Stimulated activated naive CD4-positive, alpha-beta T cell (primary cell): ENCODE measurements at places on chromosomes 7 and 10.
A peak's percentile ranks its signal among the peaks of the same experiment; 100 is the strongest.

DNA sequence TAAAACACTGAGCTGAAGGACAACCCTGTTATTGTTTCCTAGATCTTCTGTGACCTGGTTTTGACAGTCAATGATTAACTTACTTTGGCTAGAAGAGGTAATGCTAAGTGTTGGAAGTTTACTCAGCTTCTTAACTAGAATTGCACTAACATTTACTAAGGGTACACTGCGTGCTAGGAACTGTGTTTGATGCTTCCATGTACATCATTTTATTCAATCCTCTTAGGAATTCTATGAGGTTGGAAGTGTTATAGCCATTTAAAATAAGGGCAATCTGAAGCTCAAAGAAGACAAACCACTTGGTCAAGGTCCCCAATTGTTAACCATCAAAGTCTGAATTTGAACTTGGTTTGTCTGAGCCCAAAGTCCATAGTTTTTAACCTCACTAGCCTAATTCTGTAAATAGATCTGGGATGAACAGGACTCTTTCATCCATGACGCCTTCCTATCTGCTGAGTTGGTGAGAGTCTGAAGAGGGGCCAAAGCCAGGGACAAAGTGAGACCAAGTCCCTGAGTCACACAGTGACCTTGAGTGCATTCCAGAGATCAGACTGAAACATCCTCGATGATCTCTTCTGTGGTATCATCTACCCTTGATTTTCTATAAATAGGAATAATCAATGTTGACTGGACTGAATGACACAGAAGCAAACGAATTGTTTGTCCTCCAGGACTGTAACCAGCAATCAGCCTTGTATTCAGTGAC, 29.2 kb upstream of the ZNRF2 start:
- no peak for DNase-seq

DNA sequence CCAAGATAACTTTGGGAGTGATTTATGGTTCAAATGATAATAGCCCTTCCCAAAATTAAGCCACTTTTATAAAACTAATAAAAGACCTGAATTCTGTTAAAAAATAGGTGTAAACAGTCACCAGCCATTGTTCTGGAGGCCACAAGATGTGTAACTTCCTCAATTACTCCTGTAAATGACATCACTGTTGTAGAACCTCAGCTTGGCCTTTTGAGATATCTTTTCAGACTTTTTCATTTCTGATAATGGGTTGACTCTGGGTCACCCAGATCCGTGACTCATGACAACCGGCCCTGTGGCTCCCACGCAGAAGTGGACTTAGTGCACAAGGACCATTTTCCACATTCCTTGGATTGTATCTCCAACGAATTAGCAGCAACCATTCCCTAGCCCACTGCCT, 106.6 kb downstream of the DKK1 start:
- DNase-seq = no peak

- no peak for DNase-seq
Measured at GRCh38 chr7:153422291-153423209, 629.6 kb upstream of the DPP6 start.

DNA sequence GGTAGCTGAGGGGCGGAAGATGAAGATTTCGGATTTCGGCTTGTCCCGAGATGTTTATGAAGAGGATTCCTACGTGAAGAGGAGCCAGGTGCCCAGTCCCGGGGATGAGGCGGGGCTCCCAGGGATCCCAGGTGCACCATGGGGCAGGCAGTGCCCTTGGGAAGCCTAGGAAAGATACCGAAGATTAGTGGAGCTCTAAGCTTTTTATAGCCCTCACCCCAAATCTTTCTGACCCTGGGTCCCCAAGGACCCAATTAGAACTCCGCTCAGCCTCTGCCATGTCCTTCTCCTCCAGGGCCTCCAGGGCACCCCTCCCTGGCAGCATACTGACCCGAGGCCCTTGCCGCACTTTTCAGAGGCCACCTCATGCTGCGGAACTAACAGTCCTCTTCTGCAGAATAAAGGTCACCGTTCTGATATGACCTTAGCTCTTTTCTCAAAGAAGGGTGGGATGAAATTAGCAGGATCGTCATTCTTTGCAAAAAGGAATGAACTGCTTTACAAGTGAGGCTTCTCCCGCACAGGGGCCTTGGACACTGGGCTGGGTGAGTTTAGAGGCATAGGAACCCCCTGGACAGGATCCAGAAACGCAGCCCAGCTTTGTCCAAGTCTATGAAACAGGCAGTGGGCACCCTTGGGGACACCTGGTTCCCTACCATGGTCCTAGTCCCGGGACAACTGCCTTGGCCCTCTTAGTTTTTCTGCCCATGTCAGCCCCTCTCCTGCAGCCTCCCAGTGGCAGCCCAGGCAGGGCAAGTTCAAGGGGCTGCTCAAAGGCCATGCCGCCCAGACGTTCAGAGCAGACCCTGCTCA, 17.9 kb upstream of the CSGALNACT2 start:
- DNase-seq = no peak

- DNase-seq = no peak
Measured at GRCh38 chr7:22185559-22185958, 171.4 kb downstream of the RAPGEF5 start.

GRCh38 chr10:47260505-47261111, 39.4 kb upstream of the GDF10 start:
- no peak for DNase-seq

GRCh38 chr10:63720072-63720537, 198.9 kb downstream of the REEP3 start:
- peak; percentile 43 for DNase-seq

DNA sequence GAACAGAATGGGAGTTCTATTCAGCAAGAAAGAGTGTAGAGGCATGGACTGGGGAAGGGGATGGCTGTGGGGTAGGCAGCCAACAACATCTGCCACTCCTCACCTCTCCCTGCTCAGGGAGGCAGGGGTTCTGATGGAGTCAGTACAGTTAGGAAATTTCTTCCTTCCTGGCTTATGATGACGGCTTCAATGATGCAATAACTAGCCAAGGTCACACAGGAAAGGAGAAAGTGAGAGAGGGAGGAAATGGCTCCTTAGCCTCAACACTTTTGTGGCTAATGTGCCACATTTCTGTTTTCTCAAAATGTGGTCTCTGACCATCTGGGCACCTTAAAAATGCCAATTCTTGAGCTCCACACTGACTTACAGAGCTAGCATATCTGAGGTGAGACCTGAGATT, 79.3 kb upstream of the PDZD8 start:
- DNase-seq = no peak

DNA sequence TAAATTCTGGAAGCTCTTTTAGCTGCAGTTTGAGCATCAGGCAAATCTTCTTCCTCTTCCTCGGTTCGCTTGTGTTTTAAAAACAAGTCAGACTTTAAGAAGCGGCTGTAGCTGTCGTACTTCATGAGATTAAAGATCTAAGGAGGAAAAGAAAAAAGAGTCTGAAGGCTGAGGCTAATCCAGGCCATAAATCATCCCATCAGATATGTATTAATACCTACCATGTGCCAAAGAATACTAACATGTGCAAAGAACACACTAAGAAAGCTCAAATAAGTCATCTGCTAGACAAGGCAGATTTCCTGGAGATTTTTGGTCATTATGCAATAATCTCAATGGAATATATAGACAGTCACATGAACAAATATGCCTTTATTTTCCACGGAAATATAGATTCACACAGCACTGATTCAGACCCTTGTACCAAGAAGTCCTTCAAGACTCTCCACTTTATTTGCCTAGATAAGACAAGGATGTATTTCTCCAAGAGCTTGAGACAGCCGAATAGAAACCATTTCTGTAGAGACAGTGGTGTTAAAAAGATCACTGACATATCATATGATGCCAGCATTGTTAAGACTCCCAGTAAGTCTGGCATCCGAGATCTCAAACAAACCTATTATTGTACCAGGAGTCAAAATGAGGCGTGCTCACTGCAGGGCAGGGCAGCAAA, 42.3 kb downstream of the RGS10 start:
- DNase-seq = no peak

DNA sequence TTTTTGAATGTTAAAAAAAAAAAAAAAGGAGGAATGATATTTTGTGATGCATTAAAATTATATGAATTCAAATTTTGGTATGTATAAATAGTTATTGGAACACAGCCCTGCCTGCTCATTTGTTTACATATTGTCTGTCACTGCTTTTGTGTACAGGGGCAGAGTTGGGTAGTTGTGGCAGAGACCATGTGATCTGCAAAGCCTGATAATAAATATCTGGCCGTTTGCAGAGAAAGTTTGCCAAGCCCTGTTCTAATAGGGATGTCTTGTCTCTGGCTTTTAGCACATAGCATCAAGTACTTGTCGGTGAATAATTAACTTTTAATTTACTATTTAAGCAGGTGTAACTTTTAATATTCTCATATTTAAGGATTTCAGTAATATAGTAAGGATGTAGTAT, 19.8 kb downstream of the TSPAN13 start:
- DNase-seq = no peak

- DNase-seq = no peak
Measured at GRCh38 chr10:80168679-80169380, 36.3 kb downstream of the PLAC9 start.

GRCh38 chr7:88040694-88041093, 106.6 kb downstream of the ADAM22 start:
- DNase-seq = no peak

- DNase-seq = no peak
Measured at GRCh38 chr10:119166564-119166963, 1.1 kb upstream of the SFXN4 start.

DNA sequence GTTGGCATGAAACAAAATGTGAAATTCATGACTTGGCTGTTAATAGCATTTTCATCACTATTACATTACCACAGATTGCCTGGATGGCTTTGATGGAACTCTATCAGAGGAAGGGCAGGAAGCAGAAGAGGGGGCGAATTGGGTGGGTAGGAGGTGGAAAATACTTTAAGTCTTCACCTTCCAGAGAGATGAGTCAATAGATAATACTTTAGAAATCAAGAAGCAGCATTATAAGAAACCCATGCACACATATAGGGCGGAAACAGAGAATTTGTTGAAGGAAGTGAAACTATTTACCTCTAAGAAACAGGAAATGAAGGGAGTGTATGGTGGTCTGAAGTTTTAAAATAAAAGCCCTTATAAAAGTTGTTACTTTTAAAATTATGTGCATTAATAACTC, 152.1 kb upstream of the TARP start:
- peak; percentile 8 for DNase-seq
